ENCODE measurements at places on chromosomes 3 and 15. TPM values are rescaled to one million over a fixed set of nuclear protein-coding genes. Genes with fewer than 3 reads are reported as not detected.

RNU5B-1 gene
- 25.8 TPM for total RNA-seq

HESX1 gene
- total RNA-seq: not detected

NR1I2 gene
- not detected for total RNA-seq

DNA sequence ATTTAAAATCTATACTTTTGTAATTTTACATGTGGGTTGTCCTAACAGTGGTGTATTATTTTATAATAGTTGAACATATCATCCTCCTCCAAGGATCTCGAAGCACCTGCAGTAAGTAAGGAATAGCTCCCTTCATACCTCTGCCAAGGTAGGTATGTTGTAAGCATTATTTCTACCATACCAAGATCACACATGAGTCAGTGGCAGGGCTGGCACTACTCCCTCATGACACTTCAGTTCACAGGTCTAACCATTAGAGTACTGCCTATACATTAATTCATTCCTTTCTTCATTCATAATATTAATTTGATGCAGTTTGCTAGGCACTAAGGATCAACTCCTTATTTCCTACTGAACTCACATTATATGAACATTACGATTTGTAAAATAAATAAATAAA lies 11.9 kb upstream of the LEKR1 start:
- no peak for DNase-seq

DNA sequence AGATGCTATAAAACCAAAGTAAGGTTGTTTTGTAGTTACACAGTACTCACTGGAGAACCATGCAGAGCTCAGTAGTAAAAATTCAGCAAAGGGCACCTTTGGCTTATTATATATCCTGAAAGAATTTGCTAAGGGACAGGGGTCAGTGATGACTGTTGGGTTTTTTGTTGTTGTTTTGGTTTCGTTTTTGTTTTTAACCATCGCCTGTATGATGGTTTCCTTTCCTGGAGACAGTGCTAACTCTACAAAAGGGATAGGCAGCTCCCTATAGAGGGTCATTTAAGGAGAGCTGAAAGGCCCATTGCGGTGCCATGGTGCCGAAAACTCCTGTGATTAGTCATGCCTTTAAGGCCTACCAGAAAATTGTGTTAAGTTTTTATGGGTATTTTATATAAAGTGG lies 118.2 kb upstream of the GOLIM4 start:
- DNase-seq: no peak

DNA sequence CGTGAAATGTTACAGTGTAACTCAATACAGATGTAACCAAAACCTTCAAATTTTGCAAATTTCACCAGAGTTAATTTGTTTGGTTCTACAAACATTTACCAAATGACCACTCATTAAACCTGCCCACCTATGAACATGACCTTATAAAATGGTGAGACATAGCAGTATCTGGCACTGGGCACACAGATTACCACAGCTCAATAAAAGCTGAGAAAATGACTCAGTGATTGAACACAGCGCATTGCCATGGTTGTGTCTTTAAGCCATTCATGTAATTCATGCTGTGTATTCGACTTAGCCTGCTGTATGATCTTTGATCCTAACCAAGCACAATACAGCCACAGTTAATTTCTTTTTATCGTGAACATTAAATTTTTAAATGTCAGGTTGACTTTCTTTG lies 11.3 kb downstream of the PPARG start:
- no peak for DNase-seq

GRCh38 chr3:12273045-12273695 lies 15.7 kb upstream of the PPARG start:
- no peak for DNase-seq

Measured in Right ventricle myocardium inferior (tissue), 1 donor.